ENCODE measurements at places on chromosomes 16 and 17.

- DNase-seq = peak; percentile 46
Observed at GRCh38 chr16:31265329-31266245, 5.8 kb downstream of the ITGAM start.

- no peak for DNase-seq
Observed at GRCh38 chr17:74635418-74635817, 11.9 kb upstream of the CD300E start.

- no peak for DNase-seq
Observed at GRCh38 chr17:48843187-48843900, 12.5 kb downstream of the CALCOCO2 start.

- no peak for DNase-seq
Observed at GRCh38 chr17:58640202-58640601, 51.6 kb downstream of the TEX14 start.

DNA sequence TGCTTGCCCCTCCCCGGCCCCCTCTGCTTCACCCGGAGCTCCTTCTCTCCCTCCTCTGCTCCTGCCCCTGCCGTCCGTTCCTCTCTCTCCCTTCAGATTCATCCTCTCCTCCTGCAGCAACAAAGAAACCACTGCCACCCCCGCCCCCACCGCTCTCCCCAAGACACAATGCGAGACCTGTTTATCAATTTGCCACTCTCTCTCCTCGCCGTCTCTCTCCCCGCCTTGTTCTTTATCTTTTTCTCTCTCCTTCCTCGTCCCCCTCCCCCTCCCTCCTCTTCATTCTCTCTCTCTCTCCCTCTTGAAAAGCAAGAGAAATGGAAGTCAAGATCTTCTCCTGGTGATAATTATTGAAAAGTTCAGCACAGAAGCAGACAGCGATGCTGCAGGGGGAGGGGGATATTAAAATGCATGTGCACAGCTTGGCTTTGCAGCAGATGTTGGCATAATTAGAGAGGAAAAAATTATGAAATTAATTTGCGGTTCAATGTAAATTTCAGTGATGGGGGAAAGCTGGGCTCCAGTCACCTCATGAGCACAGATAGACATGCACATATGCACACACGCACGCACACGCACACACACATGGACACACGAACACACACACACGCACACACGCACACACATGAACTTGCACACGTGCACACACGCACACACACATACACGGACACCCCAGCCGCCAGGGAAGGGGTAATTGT lies 58.1 kb upstream of the CBFA2T3 start:
- no peak for DNase-seq

DNA sequence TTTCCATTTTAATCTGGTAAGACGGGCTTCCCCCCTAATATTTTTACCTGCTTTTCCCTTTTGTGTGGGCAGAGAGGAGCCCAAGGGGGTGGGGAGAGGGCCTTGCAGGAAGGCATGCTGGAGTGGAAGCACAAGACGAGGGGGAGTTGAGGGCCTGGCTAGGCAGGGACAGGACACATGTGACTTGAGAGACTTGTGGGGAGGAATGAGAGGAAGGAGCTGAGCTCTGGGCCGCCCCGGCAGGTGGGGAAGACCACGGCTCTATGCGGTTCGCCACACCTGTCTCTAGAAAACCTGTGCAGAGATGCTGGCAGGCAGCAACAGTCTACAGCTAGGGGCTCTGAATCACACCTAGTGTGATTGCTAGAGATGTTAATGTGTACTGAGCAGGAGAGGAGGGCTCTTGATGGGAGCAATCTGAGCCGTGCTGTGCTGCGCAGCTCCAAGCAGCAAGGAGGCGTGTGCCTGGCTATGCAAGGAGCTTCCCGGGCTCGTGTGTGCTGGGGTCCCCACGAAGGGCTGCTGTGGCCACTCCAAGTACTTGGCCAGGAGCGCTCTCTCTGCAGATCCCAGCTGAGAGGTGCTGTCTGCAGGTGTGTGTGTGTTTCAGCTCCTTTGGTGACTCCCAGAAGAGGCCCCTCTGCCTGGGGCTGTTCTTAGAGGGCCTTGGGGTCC lies 50.2 kb downstream of the PDPK1 start:
- DNase-seq = no peak

DNA sequence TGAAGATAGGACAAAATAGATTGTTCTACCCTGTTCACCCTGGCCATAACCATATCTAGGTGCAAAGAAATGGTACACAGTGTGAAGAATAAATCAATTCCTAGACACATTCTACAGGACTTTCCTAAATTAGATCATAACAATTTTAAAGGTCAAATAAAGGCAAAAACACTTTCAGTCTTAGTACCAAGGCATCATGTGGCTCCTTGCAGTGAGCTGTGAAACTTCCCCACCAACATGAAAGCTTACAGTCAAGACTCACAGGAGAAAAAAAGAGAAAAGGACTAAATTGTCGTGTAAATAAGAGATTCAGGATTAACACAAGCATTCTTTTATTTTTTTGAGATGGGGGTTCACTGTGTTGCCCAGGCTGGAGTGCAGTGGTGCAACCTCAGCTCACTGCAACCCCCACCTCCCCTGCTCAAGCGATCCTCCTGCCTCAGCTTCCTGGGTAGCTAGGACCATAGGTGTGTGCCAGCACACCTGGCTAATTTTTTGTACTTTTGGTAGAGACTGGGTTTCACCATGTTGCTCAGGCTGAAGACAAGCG lies 14.2 kb downstream of the NSMCE1 start:
- DNase-seq = no peak

GRCh38 chr16:17348042-17348783 lies 122.5 kb downstream of the XYLT1 start:
- DNase-seq = no peak

GRCh38 chr16:30416624-30417528 lies 9.5 kb downstream of the ZNF771 start:
- no peak for DNase-seq

DNA sequence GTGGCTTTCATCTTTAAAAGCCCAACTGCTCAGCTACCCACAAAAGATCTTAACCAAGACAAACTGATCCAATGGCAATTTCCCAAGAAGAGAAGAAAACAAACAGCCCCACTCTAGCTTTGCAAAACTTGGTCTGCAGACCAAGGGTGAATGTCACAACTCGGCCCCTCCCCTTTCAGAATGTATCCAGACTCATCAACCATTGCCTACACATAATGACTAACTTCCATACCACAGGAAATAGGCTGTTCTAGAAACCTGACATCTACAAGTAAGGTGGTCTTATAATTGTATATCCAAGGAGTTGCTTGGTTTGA lies 16.0 kb downstream of the DCUN1D3 start:
- DNase-seq = no peak

DNA sequence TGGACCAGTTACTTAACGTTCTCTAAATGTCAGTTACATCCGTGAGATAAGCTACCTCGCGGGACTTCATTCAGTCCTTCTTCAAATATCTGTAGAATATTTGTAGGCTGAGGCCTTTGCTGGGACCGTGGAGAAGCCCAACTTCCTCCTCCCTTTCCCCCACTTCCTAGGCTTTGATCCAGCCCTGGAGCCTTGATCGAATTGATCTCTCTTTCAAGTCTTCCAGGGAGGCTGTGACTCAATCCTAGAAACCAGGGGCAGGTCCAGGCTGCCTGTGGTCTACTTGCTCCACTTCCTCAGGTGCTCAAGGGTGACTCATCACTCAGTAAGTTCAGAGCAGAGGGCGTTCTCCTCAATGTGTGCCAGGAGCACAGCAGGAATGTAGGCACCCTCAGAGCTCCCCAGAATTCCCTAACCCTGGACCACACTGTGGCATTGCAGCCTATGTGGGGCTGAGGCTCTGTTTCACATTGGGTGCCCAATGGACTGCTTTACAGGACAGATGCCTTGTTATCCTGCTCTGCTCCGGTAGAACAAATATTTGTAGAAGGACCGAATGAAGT lies 11.2 kb upstream of the CEP20 start:
- peak; percentile 97 for DNase-seq

DNA sequence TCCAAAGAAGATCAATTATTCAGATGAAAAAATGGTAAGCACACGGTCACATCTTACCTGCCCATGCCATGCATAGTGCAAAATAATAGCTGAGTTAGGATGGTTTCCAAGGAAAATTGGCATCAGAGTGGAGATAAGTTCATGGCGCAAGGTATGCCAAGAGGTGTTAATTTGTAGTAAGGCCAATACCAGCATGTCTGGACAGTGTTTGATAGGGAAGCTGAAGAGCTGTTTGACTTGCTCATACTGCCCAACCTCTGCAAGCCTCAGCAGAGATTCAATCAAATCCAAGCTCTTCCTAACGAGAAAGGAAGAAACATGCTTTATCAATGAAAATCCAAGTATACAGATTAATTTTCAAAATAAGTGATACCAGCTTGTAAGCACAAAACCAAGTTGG lies 51.0 kb downstream of the CNOT1 start:
- DNase-seq = no peak

DNA sequence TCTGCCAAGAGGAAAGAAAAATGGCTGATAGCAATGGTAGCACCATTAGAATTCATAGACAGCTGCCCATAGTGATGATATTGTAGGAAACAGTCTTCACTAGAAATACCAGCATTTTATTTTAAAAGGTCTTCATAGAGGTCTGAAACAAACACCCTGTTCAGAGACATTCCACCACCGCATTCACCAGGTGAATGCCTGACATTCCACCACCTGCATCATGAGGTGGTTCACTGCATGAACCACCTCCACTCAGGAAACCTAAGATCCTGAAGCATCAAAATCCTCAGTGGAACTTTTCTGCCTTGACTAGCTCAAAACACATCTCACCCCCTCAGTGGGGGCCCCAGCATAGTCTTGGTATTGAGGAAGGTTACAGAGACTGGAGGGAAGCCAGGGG lies 91.5 kb upstream of the COX10 start:
- no peak for DNase-seq

DNA sequence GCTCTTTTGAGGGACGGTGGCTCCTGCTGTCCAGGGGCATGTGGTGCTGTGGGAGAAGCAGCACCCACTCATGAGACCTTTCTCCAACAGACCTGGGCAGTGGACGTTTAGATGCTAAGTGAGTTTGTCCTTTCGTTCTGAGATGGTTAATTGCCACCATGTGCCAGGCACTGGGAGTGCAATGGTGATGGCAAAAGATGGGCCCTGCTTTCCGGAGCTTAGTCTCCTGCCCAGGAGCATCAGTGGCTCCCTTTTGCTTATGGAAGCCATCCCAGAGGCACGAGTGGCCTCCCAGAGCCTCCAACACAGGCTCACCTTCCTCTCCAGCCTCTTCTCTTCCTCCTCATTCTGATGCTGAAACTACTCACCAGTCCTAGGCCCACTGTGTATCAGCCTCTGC lies 28.4 kb downstream of the CASKIN2 start:
- no peak for DNase-seq

GRCh38 chr17:66579556-66579955 lies 255.4 kb upstream of the CACNG5 start:
- DNase-seq = no peak

GRCh38 chr16:73384506-73385089 lies 336.7 kb upstream of the ZFHX3 start:
- no peak for DNase-seq

GRCh38 chr17:35612924-35613521 lies 25.9 kb downstream of the AP2B1 start:
- DNase-seq = no peak

GRCh38 chr16:24198807-24199533 lies 57.2 kb upstream of the CACNG3 start:
- DNase-seq = no peak

- DNase-seq = no peak
Observed at GRCh38 chr17:55690105-55690508, 32.6 kb downstream of the TMEM100 start.

GRCh38 chr16:49576941-49577340 lies 203.3 kb downstream of the C16orf78 start:
- no peak for DNase-seq

DNA sequence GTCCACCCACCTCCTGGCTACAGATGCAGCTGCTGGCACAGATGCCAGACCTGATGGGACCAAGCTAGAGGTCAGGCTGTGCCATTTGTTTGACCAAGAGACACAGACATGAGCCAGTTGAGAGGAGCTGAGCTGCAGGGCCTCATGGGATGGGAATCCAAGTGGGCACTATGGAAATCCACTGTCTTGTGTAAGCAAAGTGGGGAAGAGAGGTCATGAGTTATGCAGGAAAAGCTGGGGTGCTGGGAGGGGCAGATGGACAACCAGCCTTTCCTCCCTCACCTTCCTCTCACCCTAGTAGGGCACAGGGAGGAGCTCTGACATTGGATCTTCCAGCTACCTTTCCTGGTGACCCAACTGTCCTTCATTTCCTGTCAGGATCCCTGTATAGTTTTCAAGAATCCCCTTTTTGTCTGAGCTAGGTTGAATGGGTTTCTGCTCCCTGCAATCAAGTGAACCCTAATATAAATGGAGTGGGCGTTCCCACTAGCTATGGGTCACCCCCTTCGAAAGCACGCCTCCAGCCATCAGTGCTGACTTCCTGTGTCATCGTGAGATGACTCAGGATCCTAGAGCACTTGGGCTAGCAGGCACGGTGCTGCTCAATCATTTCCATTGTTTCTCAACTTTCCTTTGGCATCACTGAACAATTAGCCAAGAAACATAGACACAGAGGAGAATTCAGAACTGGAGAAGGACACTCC lies 13.6 kb downstream of the ATPAF2 start:
- DNase-seq = no peak

DNA sequence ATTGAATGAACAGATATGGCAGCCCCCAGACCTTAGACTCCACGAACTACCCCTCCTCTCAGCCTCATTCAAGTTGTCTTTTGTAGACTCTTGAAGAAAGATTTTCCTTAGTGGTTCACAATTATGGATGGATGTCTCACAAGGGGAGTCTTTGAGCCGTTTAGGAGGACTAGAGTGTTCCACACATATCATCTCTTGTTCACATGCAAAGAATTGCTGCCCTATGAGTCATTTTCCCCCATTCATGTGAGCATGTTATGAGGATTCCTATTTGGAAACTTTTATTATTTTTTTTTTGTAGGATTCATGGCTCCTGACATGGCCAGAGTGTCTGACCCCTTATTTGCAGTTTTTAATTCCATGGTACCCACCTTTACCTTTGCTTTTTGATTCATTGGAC lies 237.1 kb downstream of the SHISA9 start:
- no peak for DNase-seq

GRCh38 chr16:81095653-81095952 lies 592 bp downstream of the GCSH start:
- no peak for DNase-seq

DNA sequence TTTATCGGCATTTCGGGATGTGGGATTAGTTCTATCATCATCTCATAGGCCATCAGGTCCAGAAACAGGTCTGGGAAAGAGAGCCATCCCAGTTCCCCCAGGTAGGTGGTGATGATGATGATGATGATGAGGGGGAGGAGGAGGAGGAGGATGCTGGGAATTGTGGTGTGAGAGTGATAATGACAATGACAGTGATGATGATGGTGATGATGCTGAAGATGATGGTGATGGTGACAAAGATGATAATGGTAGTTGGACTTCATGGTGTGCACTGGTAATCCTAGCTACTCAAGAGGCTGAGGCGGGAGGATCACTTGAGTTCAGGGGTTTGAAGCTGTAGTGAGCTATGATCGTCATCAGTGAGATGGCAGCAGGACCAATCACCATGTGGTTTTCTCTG lies 16.3 kb upstream of the GCSH start:
- no peak for DNase-seq

- DNase-seq = no peak
Observed at GRCh38 chr17:17146786-17147406, 59.2 kb downstream of the PLD6 start.

- DNase-seq = no peak
Observed at GRCh38 chr17:65191811-65192740, 54.9 kb downstream of the RGS9 start.

Measured in vagina (tissue), 2 donors.